K562 (cell line): ENCODE measurements at places on chromosomes 13 and 19.

GRCh38 chr13:111153977-111154332 is 38.8 kb downstream of the ARHGEF7 start:
- DNase-seq, result peak; percentile 63

DNA sequence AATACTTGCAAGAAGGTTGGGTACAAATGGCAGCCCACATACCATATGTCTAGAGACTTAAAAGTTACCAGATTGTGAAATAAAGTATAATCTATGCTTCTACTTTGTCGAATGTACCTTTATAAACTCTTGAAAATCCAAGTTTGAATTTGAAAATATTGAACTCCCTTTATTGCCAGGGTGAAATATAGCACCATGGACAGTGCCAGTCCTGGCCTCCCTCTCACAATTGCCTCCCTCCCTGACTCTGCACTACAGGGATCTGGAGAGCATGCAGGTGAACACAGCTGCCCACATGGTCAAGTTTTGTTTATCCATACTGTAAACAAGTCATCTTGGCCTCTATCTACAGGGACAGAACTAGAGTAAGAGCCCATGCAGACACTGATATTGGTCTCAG is 394.1 kb upstream of the SLITRK6 start:
- no peak for DNase-seq

GRCh38 chr13:46676378-46676725 is 120.6 kb downstream of the ESD start:
- DNase-seq, result no peak

DNA sequence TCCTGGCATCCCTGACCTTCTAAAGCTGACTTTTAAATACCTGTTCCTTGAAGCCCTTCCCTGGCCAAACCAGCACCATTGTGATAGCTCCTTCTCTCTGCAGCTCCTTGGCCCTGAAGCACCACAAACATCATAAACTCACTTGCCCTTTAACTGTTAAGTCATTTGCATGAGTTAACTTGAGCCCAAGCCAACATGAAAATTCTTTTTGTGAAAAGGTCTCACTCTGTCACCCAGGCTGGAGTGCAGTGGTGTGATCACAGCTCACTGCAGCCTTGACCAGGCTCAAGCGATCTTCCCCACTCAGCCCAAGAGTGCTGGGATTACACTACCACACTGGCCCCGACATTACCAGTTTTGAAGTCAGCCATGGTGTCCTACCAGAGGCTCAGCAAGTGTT is 87.8 kb downstream of the ZIC5 start:
- no peak for DNase-seq

DNA sequence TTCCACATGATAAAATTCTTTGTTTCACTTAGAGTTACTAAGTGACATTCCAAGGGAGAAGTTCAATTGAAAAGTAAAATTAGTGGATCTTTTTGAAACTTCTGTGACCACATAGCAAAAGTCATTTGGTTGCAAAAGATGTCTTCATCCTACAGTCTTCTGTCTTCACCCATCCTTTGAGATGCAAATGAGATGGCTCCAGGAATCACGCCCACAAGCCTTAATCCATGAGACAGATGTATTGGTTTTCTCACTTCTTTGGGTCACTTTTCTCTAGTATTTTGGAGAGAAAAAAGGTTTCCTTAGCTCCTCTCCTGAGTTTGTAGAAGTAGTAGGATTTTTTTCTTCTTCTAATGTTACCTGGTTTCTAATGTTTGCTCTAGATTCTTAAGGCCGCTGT is 259.5 kb upstream of the SLC10A2 start:
- DNase-seq, result no peak

GRCh38 chr19:55165952-55166529 is 372 bp downstream of the DNAAF3 start:
- peak; percentile 90 for DNase-seq

DNA sequence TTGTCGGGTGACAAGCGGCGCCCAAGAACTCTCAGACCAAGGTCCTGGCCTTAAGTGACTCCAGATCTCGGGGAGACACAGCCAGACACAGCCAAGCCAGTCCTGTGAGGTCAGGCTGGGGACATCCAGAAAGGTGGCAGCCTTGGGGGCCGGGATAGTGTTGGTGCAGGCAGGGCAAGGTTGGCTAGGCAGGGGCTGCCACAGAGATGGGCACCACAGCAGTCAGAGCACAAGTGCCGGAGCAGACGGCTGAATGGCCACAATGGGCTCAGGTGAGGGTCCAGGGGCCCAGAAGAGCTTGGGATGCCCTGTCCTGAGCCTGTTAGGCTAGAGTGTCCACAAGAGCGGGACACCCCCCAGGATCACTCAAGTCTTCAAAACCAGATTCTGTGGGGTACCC is 32.2 kb downstream of the MAU2 start:
- no peak for DNase-seq

DNA sequence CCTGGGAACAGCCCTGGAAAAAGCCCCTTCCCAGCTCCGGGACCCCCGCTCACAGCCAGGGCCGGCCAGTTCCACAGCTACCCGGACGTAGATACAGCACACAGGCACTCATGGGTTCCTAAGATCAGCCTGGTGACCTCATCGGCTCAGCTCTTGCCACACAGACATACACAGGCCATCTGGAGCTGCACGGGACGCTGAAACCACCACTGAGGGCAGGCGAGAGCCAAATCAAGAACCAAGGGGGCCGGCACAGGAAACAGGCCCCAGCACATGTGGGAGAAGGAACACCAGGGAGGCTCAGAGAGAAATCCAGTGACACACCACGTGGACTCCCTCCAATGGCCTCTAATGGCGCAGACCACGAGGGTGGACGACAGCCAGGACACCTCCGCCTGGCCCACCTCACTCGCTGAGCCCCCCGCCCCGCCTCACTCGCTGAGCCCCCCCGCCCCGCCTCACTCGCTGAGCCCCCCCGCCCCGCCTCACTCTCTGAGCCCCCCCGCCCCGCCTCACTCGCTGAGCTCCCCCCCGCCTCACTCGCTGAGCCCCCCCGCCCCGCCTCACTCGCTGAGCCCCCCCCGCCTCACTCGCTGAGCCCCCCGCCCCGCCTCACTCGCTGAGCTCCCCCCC is 69.7 kb upstream of the C13orf46 start:
- no peak for DNase-seq

DNA sequence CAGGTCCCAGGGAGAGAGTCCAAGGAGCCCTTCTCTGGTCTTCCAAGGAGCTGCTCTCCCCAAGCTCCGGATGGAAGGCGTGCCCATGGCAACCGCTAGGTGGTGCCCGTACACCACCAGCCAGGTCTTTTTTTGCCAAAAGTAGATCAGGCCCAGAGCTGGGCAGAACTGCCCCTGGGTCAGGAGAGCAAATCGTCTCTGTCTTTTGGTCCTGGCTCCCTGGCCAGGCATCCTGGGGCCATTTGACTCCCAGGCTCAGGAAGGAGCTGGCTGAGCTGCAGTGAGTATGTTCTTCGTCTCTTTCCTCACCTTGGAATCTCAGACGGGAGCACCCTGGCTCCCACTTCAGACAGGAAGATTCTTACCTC is 24.6 kb upstream of the BCL3 start:
- peak; percentile 86 for DNase-seq

DNA sequence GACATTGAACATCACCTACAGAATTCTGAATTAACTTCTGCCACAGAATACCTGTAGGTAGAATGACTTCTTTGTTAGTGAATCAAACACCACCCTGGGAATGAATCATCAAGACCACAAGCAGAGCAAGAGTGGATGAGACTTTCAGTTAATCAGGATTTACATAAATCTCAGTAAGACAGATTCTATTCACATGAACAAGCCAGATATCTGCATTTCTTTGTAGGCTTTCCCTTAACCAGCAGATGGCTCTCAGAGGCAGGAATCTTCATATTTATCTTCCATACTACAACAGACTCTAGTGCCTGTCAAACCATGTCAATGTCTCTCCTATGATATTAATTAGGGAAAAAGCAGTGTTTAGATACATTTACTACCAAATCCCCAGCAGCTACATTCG is 412.1 kb downstream of the KLF12 start:
- no peak for DNase-seq

- no peak for DNase-seq
Measured at GRCh38 chr19:34109596-34109995, 62.7 kb upstream of the LSM14A start.

DNA sequence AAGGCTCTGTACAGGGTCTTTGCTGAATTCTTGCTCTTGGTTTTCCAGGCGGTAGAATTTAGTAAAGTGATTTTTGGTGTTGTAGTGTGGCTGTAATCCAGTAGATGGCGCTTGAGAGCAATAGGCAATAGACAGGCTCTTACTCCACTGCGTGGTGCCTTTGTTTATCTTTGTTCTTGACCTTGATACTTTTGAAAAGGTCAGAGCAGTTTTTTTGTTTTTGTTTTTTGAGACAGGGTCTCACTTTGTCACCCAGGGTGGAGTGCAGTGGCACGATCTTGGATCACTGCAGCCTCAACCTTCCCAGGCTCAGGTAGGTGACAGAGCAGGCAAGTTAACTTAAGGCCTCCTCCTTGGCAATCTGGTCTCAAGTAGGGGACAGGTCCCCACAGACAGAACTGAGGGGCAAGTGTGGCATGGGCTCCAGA is 12.2 kb upstream of the LILRA5 start:
- DNase-seq, result peak; percentile 58

GRCh38 chr13:102904408-102904862 is 58.6 kb downstream of the ERCC5 start:
- no peak for DNase-seq

DNA sequence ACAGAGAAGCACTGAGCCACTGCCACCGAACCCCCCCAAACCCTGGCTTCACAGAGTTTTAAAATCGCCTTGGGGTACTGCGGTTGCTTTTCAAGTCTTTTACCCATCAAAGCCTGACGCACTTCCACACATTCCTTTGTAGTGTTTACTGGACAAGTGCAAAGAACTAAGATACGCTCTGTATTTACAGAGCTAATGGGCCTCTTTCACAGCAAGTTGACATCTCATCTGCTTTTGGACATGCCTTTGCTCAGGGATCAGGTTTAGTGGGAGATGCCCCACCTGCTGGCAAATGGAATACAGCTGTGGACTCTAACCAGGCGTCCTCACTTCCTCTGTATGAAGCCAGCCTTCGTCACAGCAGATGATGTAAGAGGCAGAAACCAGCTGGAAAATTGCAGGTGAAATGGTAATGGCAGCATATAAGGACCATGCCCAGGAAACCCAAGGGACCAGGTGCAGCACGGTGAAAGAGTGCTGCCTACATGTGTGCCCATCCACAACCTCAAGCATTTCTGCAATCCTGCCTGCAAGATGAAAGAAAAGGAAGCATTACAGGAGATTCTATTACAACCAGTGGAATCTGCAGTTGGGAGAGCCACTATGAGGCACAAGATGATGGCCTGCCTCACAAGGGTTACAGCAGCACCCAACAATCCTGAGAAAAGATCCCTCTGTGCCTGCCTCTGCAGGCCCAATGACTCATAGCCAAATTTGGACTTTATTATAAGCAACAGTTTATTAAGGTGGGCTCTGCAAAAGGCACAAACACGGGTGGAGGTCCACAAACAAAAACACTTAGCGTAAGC is 34.7 kb downstream of the BRD4 start:
- DNase-seq, result no peak

DNA sequence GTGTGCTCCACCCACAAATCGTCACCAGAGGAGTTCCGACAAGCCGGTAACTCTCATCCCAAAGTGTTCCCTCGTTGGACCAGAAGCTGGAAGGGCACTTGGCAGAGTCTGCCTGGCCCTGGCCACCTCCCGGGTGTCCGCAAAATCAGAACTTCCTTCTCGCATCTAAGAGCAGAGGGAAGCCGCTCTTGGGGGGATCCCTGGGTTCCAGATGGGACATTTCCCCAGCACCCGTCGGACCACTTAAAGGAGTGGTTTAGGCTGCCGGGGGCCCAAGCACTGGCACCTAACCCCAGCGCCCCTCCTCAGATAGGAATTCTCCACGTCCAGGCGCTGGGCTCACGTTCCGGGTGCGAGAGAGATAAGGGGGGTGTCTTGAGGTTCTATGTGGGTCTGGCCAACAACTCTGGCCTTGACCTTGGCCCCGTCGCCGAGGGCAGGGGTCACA is 857 bp upstream of the MAP2K7 start:
- DNase-seq, result no peak

GRCh38 chr13:97234742-97235141 is 12.6 kb downstream of the MBNL2 start:
- DNase-seq, result no peak

- DNase-seq, result no peak
Measured at GRCh38 chr13:33139780-33140535, 123.7 kb downstream of the KL start.

GRCh38 chr13:112245989-112246388 is 130.2 kb upstream of the SPACA7 start:
- DNase-seq, result no peak

- no peak for DNase-seq
Measured at GRCh38 chr19:19514215-19514657, 1.1 kb downstream of the TSSK6 start.

DNA sequence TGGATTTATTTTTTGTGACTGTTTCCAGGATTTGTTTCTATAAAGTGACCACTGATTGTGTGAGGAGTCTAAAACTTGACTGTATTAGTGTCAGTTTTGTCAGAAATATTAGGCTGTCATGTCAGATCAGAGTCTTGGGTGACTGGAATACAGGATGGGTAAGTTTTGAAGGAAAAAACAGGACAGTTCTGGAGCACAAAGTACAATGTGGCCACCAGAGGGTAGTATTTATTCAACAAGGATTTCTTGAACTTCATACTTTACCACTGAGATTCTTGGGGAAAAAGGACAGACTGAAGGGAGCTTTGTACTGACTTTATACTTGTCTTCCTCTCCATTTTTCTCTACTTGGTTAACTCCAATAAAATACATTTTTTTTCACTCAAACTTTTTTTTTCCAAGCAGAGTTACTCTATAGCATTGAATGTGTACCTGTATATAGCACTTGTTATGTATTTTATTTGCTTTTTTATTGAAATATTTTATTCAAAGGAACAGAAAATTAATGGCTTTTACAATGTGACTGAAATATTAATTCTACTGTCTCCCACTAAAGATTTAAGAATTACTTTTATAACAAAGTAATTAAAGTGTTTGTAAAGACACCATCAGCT is 51.1 kb downstream of the LMO7 start:
- DNase-seq, result peak; percentile 9

GRCh38 chr19:6753178-6754031 is 13.8 kb downstream of the SH2D3A start:
- DNase-seq, result peak; percentile 95

- DNase-seq, result peak; percentile 29
Measured at GRCh38 chr19:10226376-10227025, 4.6 kb downstream of the S1PR2 start.

- no peak for DNase-seq
Measured at GRCh38 chr13:98819382-98820010, 67.0 kb upstream of the SLC15A1 start.

GRCh38 chr13:45630791-45631190 is 15.3 kb upstream of the ERICH6B start:
- no peak for DNase-seq

DNA sequence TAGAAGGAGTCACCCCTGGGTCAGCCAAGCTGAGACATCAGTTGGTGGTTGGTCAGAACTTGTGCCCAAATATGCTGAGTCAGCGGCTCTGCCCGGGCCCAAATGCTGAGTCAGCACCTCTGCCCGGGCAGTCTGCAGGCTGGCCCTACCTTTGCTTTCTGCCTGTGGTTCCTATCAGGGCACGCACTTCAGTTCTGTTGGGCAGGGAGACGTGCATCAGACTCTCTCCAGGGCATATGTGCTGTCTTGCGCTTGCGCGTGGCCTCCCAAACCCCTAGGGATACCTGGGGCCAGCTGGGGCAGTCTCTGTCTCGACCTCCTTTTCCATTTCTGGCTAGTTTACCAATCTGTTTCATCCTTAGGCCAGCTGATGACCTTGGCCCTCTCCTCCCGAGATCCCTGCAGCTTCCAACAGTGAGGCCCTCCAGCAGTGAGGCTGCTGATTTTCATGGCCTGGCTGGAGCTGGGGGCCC is 24.4 kb upstream of the LDLR start:
- DNase-seq, result peak; percentile 48

GRCh38 chr13:52713894-52714293 is 25.7 kb downstream of the CNMD start:
- no peak for DNase-seq
